ENCODE measurements at places on chromosomes 4 and X. TPM values are rescaled to one million over a fixed set of nuclear protein-coding genes. Genes with fewer than 3 reads are reported as not detected.

GAB3 gene
- total RNA-seq: 0.11 TPM

RS1 gene
- not detected for total RNA-seq

PCDH10 gene
- total RNA-seq: not detected

JAKMIP1 gene
- not detected for total RNA-seq

GSX2 gene
- not detected for total RNA-seq

TEX13A gene
- total RNA-seq: not detected

CABS1 gene
- not detected for total RNA-seq

ATP8A1 gene
- 0.16 TPM for total RNA-seq

LRRC66 gene
- total RNA-seq: 0.08 TPM

NUDT11 gene
- total RNA-seq: 12.5 TPM

S100P gene
- not detected for total RNA-seq

TBC1D25 gene
- total RNA-seq: 8.7 TPM

RBMXL3 gene
- not detected for total RNA-seq

HHIP gene
- not detected for total RNA-seq

GPR173 gene
- total RNA-seq: 0.08 TPM

SOX3 gene
- total RNA-seq: not detected

THAP9 gene
- 2.4 TPM for total RNA-seq

F11 gene
- total RNA-seq: not detected

P2RY4 gene
- not detected for total RNA-seq

FATE1 gene
- total RNA-seq: not detected

SNX12 gene
- 54.4 TPM for total RNA-seq

OTUD6A gene
- not detected for total RNA-seq

RTL5 gene
- not detected for total RNA-seq

BEND4 gene
- not detected for total RNA-seq

MAGEA4 gene
- total RNA-seq: not detected

GABRQ gene
- not detected for total RNA-seq

HS3ST1 gene
- total RNA-seq: 0.94 TPM

MAGEE2 gene
- not detected for total RNA-seq

DMRTC1 gene
- not detected for total RNA-seq

ANXA3 gene
- total RNA-seq: 547 TPM

All from hair follicular keratinocyte (primary cell).